NCI-H526 treated with DMSO at 0.1 percent for 48 hours (cell line): ENCODE measurements at places on chromosomes 11 and 22.
A peak's percentile ranks its signal among the peaks of the same experiment; 100 is the strongest.

GRCh38 chr11:113296447-113297205, 17.8 kb upstream of the TTC12 start:
- DNase-seq, result no peak

DNA sequence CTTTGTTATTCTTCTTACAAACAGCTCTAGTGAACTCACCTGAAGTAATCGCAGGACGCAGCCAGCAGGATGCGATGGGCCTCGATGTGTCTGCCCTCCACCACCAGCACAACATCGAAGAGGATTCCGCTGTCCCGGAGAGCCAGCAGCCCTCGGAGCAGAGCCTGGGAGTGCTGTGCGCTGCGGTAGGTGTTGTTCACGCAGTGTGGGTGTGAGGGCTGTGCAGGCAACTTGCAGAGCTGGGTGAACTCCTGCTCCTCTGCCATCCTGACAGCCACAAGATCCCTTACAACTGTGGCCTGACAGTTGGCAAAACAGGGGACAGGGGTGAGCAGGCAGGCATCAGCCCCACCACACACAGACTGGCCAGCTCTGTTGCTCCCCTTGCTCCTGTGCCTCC, 6.6 kb downstream of the KLHL22 start:
- DNase-seq, result no peak

GRCh38 chr11:15073361-15074205, at the start of gene CALCB:
Gene CALCB, plus strand, starts transcription at chr11:15073593. Its CDS starts 1,126 bp downstream, at chr11:15074719.
- peak; percentile 51 for DNase-seq

DNA sequence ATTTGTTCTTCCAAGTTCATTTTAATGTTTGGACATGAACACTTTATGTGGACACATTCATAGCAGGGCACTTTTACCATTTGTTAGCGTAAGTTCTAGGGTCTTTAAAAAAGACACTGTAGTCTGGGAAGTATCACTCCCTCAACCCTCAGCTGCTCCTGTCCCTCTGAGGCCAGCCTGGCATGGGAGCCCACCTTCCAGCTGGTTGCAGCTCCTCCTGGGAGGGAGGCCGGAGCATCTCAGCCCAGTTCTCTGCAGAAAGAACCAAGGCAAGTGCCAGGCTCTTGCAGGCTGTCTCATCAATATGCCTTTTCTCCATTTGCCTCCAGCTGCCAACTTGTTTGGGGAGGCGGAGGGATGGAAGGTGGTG, 150.6 kb downstream of the OPCML start:
- no peak for DNase-seq

DNA sequence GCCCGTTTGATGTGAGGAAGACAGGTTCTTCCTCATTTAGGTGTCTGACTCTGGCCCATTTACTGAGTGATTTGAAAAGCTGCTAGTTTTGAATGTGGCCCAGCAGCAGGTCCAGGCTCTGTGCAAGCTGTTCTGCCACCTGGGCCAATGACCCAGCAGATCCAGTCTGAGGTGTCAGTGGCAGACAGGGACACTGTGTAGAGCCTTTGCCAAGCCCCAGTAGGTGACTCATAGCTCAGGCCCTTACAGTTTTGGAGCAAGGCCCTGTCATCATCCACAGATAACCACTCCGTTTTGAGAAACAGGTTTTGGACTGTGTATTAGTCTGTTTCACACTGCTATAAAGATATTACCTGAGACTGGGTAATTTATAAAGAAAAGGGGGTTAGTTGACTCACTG, 23.9 kb downstream of the TSPAN32 start:
- no peak for DNase-seq

DNA sequence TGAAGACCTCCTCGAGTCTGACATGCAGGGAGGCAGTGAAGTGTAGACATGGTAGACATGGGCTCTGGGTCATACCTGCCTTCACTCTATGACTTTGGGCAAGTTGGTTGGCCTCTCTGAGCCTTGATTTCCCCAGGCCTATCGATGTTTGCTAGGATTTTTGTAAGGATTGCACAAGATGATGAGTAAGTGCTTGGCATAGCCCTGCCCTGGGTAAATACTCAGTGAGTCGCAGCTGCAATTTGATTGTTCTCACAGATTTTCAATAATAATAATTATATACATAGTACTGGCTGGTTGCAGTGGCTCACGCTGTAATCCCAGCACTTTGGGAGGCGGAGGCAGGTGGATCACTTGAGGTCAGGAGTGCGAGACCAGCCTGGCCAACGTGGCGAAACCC, 18.1 kb downstream of the MCM5 start:
- DNase-seq, result no peak

- no peak for DNase-seq
Measured at GRCh38 chr11:100734743-100735527, 47.8 kb downstream of the ARHGAP42 start.

DNA sequence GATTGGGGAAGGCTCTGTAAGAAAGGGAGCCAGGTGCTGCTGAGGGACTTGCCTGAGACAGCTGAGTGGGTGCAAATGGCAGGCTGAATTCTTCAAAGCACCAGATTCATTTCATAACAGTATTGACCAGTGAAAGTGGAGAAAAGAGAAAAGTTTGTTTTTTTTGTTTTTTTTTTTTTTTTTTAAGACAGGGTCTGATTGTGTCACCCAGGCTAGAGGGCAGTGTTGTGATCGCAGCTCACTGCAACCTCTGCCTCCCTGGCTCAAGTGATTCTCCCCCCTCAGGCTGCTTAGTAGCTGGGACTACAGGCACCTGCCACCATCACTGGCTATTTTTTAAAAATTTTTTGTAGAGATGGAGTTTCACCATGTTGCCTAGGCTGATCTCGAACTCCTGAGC, 494.0 kb downstream of the MIAT start:
- DNase-seq, result no peak

- no peak for DNase-seq
Measured at GRCh38 chr11:33828604-33829429, 54.5 kb upstream of the FBXO3 start.

- DNase-seq, result no peak
Measured at GRCh38 chr11:118714816-118715215, 35.4 kb upstream of the TREH start.

- DNase-seq, result no peak
Measured at GRCh38 chr11:79050786-79051185, 390.0 kb downstream of the TENM4 start.

- DNase-seq, result no peak
Measured at GRCh38 chr11:7160814-7161489, 72.2 kb downstream of the RBMXL2 start.

DNA sequence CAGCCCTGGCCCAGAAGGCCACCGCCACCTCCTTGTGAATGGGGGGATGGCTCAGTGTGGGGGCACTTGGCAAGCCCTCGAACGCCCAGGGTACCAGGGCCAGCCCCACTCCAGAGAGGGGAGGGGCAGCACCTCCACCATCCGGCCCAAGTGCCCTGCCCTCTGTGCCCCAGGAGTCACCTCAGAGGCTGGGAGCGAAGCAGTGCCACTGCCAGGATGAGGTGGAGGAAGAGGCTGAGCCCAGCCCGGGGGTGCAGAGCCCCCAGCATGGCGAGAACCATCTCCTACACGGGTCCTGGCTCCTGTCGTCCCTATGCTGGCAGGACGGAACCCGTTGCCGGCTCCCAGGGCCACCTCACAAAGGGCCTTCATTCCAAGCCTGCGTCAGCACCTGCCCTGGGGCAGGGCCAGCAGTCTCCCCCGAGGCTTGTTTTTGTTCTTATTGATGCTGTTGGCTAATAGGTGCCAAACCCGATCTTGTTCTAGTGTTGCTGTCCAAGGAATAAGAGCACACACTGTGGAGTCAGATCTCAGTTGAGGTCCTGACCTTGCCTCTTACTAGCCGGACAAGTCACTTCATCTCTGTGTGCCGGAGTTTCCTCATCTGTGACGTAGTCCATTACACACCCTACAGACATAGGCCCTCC, at the start of gene FREY1:
TSS of gene FREY1 (minus strand) at position 307 of the 647 bp plus-strand sequence. CDS start at position 281, 26 bp downstream.
- DNase-seq, result no peak

- no peak for DNase-seq
Measured at GRCh38 chr11:2793701-2794045, 91.9 kb downstream of the CDKN1C start.

- no peak for DNase-seq
Measured at GRCh38 chr11:20861322-20861721, 191.9 kb downstream of the NELL1 start.

- DNase-seq, result no peak
Measured at GRCh38 chr11:78689101-78689500, 114.4 kb upstream of the NARS2 start.

DNA sequence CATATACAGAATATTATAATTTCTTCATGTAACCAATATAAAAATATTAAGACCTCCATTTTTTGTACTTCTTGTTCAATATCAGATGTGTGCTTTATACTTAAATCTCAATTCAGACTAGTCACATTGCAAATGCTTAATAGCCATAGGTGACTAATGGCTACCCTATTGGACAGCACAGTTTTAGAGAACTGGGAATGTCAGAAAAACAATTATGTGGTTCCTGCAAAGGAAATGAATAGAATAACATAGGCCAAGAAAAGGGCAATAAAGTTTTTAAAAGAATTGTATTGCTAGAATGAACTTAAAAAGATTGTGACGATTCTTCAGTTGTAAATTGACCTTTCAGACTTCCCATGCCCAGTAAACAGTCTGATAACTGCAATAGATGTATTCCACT, 843.0 kb downstream of the METTL15 start:
- no peak for DNase-seq

- no peak for DNase-seq
Measured at GRCh38 chr22:23251445-23252093, 71.3 kb downstream of the BCR start.

DNA sequence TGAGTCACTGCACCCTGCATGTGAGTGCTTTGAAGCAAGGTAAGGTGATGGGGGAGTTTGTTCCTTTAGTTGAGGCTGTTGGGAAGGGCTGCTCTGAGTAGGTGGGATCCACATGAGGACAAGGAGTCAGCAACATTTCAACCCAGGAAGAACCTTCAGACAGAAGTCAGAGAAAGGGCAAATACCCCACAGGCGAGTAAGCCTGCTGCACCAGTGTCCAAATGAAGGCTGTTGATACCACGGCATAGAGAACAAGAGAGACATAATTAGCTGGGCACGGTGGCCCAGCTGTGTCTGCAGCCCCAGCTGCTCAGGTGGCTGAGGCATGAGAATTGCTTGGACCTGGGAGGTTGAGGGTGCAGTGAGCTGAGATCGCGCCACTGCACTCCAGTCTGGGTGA, 54.3 kb upstream of the CLMP start:
- DNase-seq, result no peak

GRCh38 chr11:11444804-11445131, 91.7 kb upstream of the CSNK2A3 start:
- DNase-seq, result no peak

DNA sequence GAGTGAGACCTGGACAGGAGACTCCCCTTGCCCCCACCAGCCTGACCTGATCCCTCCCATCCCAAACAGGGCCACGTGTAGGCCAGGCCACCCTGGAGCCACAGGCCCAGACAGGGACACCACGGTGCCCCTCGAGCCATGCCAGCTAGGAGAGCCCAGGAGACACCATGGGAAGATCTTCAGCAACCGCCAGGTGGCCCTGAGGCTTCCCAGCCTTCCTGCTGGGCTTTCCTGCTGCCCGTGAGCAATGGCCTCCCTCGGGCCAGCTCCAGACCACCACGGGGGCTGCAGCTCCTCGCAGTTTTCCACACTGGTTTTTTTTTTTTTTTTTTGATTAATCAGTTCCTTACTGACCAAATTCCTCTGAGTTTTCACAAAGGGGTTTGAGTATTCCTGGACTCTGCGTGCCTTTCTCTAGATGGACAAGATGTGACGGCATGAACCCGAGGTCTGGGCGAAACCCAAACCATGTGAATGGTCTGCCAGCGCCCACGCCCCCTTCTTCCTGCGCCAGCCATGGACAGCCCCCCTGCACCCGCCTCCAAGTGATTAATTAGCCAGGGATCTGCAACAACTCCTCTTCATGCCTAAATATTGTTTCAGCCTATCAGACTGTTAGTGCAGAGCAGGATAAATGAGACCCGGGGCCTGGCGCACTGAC, 40.9 kb downstream of the TBX1 start:
- DNase-seq, result no peak

DNA sequence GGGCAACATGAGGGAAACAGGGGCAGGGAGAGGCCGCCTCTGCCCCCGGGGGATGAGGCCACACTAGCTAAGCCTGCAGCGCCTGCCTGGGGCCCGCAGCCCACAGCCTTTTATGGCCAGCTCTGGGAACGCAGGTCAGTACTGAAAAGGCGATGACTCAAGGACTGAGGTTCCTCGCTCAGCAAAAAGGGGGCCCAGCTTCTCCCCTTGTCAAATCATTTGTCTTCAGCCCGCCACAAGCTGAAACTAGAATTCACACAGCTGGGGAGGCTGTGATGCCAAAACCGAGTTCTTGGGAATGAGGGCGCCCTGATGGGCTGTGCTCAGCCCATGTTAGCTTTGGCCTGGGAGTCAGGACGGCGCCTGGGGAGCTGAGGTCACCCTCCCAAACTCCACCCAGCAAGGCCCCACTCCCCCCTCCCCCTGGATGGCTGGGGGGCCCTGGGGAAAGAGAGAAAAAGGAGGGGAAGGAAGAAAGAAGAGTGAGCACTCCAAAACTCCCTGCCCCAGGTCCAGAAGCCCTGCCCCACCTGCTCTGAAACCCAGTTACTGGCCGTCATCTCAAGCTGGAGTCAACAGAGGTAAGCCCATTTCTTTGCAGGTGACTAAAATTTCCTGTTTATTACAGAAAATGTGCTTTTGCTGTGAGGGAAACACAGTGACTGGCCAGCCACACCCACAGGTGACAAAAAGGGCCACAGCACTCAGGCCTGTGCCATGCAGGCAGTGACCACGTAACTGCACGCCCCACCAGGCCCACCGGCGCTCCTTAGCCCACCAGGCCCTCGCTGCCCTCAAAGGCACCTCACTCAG, 13.7 kb downstream of the EHD1 start:
- no peak for DNase-seq

- no peak for DNase-seq
Measured at GRCh38 chr11:102332611-102332994, 14.4 kb upstream of the BIRC2 start.

DNA sequence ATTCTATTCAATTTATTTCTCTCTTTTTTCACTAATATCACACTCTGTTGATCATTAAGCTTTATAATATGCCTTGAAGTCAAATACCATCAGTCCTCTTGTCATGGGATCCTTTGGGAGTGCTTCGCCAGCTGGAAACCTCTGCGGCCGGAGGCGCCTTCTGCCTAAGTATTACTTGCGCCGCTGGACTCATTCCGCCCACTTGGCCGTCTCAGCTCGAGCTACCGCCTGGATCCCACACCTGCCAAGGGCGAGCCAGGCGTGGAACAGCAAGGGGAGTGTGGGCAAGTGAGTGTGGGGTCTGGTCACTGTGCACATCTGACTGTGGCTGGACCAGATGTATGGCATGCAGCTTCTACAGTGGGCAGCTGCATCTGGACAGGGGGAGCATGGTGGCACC, 9.1 kb upstream of the MAP6 start:
- no peak for DNase-seq

DNA sequence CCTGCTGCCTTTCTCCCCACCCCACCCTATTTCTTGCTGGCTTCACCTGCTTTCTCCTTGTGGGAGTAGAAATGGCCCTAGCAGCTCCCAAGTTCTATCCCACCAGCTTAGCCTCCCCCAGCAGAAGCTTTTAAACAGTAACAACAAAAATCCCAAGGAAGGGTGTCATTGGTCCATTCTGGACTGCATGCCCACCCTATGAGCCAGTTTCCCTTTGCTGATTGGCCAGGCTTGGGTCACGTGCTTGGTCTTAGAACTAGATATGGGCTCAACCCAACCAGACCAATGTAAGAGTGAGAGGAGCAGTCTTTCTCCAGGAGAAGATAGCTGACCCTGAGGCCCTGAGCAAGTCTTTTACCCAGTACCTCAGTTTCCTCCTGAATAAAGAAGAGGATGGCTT, 2.3 kb downstream of the MTFP1 start:
- no peak for DNase-seq
